ENCODE measurements at places on chromosomes 13 and 19.
A peak's percentile ranks its signal among the peaks of the same experiment; 100 is the strongest.

DNA sequence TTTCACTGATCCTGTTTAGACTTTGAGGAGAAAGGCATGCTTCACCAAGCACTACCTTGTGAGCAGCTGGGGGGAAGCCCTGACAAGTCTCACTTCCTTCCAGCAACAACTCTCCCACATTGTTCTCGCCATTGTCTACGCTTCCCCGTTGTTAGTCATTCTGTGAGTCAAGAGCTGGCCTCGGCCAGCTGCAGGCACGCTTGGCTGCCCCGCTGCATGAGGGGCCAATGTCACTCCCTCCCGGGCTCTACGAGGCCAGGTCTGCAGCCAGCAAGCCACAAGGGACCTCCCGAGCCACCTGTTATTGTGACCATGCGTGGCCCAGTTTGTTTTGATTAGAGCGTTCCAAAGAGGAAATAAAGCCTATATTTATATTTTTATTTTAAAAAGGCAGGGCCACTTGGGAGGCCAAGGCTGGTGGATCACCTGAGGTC, 220.9 kb downstream of the FOXO1 start:
- no peak for DNase-seq

- DNase-seq, result no peak
Measured at GRCh38 chr13:52929846-52930245, 81.4 kb upstream of the PCDH8 start.

- DNase-seq, result no peak
Measured at GRCh38 chr13:85618521-85618920, 180.7 kb downstream of the SLITRK6 start.

GRCh38 chr13:21218351-21219035, 42.0 kb downstream of the MRPL57 start:
- no peak for DNase-seq

- DNase-seq, result no peak
Measured at GRCh38 chr13:103556681-103557080, 490.5 kb upstream of the SLC10A2 start.

GRCh38 chr19:7817801-7818200, 12.2 kb upstream of the EVI5L start:
- DNase-seq, result no peak

DNA sequence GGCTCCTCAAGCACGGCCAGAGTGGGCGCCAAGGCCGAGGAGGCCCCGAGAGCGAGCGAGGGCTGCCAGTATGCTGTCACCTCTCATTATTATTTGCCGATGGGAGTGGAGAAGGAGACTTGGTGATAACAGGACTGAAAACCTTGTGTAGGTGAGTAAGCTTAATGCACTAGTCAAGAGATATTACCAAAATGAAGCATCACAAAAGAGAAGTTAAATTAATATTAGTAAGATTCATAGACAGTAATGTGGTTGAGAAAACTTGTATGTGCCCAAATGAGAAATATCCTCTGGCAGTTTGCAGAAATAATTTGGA, 204.5 kb upstream of the SLITRK1 start:
- DNase-seq, result no peak

- DNase-seq, result no peak
Measured at GRCh38 chr19:7417671-7418324, 69.1 kb downstream of the ARHGEF18 start.

- DNase-seq, result no peak
Measured at GRCh38 chr19:45218426-45218825, 26.8 kb downstream of the EXOC3L2 start.

GRCh38 chr13:39811051-39811450, 155.6 kb downstream of the COG6 start:
- DNase-seq, result no peak

DNA sequence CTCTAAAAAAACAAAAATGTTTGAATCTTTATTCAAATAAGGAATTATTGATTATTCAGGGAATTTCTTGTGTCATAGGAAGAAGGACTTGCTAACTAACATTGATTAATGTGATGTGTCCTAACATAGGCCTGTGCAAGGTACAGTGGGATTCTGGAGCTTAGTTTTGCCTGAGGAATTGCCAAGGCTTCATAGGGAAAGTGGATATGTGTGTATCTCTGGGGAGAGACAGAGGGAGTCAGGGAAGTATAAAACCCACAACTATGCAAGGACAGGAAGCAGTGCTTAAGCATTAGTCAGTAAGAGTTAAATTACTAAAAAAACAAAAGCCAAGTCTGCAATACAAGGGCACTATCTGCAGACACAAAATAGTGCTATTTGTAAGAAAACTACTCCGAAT, 59.6 kb downstream of the WDFY2 start:
- DNase-seq, result no peak

DNA sequence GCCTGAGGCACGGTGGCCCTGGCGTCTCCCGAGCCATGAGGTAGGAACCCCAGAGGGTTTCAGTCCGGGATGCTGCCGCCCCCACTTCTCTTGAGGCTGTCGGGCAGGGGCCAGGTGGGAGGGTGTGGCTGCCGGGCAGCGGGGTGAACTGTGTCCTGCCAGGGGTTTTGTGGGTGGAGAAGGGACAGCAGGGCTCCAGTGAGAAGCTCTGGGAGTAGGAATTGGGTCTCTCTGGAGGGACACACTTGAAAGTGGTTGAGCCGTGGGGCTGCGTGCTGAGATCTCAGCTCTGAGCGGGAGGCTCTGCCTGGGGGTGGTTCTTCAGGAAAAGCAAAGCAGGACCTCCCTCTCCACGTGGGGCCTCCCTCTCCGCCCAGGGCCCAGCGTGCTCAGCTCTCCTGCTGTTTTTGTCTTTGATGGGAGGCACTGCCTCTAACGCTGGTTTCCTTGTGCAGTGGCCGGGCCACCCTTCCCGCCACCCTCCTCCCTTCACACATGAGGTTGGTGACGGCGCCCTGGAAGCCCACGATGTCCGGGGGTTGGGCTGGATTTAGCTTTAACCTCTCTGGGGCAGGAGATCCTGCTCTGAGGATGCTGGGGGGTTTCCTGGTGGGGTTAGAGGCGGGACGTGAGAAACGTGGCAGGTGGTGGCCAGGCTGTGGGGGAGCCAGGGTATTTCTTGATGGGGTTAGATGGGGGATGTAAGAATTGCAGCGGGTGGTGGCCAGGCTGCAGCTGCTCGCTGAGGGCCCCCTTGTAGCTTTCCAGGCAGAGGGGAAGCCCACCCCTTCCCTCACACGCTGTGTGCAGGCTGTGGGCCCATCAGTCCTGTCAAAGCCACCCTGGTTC, 15.3 kb upstream of the ZNF554 start:
- no peak for DNase-seq

DNA sequence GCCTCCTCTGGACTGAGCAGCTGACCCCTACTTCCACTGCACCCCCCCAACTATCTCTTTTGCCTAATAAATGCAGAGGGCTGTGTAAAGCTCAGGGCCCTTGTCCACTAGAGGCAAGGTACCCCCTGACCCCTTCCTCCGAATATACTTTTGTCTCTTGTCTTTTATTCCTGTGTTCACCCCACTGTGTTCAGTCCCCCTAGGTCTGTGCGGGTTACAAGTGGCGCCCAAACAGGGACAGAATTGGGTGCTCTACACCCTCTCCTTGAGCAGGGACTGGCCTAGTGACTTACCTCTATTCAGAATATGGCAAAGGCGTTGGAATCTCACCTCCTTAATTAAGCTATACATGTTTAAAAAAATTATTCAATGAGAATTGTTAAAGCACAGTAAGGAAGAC, 15.0 kb downstream of the ZNF350 start:
- no peak for DNase-seq

DNA sequence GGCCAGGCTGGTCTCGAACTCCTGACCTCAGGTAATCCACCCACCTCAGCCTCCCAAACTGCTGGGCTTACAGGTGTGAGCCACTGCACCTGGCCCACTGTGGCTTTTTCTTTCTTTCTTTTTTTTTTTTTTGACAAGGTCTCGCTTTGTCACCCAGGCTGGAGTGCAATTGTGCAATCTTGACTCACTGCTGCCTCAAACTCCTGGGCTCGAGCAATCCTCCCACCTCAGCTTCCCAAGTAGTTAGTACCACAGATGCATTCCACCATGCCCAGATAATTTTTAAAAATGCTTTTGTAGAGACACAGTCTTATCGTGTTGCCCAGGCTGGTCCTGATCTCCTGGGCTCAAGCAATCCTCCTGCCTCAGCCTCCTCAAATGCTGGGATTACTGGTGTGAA, 12.1 kb upstream of the FCGBP start:
- no peak for DNase-seq

GRCh38 chr13:114032126-114032799, 58.4 kb upstream of the C13orf46 start:
- DNase-seq, result no peak

DNA sequence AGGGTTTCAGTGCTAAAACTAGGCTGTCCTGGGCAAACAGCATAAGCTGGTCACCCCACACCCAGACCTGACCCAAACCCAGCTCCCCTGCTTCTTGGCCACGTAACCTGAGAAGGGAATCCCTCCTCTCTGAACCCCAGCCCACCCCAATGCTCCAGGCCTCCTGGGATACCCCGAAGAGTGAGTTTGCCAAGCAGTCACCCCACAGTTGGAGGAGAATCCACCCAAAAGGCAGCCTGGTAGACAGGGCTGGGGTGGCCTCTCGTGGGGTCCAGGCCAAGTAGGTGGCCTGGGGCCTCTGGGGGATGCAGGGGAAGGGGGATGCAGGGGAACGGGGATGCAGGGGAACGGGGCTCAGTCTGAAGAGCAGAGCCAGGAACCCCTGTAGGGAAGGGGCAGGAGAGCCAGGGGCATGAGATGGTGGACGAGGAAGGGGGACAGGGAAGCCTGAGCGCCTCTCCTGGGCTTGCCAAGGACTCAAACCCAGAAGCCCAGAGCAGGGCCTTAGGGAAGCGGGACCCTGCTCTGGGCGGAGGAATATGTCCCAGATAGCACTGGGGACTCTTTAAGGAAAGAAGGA, 2.8 kb downstream of the PPP1R12C start:
- DNase-seq, result no peak

DNA sequence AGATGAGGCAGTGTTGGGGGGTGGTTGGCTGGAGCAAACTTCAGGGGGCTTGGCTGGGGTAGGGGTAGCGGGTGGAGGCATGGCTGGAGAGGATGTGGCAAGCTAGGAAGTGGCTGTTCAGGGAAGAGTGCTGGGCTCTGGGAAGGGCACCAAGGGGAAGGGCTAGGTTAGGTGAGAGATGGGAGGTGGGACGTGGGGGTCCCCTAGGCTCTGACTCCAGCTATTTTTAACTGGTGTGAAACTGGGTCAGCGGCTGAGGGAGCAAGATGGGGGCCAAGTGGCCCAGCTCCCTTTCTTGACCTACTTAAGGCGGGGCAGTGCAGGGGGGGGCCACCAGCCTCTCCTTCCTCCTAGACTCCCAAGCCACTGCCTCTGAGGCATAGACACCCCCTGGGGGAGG, 7.3 kb downstream of the KCNC3 start:
- no peak for DNase-seq

DNA sequence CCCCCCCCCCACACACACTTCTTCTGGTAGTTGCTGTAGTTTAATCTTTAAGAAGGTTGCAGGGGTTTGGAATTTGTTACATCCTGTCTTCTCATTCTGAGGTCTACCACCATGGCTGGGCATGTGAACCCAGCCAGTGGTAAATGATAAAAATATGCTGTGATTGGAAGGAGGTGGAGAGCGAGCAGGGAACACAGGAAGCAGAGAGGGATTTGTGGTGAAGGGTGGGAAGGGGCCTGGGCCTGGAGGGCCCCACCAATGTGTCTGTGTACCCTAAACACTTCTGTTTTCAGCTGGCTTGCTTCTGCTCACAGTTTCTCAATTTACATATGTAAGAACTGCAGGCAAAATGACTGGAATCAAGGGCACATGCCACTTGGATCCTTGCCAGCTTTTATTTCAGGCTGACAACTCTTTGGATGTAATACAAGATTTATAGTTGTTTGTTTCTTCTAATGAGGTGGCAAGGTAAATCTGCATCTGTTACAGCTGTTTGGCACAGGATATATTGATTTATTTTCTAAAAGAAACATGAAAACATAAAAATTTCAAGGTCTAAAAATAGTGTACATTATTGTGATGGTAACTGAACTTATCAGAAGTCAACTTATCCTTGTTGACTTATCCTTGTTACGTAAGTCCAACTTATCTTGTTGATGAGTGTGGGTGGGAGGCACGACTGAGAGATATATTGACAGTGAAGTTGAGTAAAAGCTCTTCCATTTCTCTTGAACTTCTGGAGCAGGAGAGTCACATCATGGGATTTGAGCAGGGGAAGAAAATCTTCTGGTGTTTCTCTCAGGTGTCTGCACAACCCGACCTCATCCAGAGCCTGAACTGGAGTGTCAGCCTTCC, 313.2 kb downstream of the SHISA2 start:
- DNase-seq, result peak; percentile 9

GRCh38 chr13:69485991-69486592, 621.5 kb upstream of the ATXN8OS start:
- DNase-seq, result no peak

GRCh38 chr13:111326981-111327642, 6.7 kb downstream of the TEX29 start:
- no peak for DNase-seq

GRCh38 chr13:93730780-93731179, 504.2 kb downstream of the GPC6 start:
- no peak for DNase-seq

GRCh38 chr13:97012251-97013048, 18.2 kb upstream of the OXGR1 start:
- DNase-seq, result no peak

GRCh38 chr13:47291107-47291656, 394.3 kb upstream of the HTR2A start:
- no peak for DNase-seq

DNA sequence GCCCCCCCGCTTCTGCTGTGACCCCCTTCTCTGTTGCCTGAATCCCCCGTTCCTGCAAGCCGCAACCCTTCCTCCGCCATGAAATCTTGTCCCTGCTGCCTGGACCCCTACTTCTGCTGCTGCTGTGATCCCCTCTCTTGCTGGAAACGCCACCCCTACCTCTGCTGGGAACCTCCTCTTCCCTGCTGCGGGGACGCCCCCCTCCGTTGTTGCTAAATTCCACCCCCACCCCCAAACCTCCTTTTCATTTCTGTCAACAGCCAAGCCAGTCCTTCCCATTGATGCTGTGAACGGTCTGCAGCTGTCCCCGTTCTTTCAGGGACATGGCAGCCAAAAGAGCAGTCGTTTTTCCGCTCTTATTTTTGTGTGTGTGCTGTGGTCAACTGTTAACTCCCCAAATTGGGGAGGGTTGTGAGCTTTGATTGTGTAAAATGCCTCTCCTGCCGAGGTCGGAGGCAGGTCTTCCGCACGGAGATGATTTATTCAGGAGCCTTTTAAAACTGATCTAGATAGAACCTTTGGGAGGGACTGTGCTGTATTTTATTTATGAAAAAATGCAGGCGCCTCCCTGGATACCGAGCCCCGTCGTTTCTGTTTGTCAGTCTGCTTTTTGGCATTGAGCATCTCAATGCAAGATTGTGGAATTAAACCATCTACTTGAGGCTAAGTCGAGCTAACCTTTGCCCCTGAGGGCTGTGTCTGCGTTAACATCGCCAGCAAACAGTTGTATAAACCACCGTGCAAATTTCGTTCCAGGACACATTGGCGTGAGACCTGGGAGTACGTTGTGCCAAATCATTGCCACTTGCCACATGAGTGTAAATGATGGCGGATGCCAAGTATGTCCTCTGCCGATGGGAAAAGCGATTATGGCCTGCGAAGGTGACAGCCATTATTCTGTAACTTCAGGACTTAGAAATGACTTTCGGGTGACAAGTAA, 27.9 kb upstream of the NDUFS7 start:
- DNase-seq, result peak; percentile 6

All from hematopoietic multipotent progenitor cell treated with erythropoietin and hydrocortisone succinate and interleukin-3 and kit ligand, for 15 days (in vitro differentiated cells).